ENCODE measurements at places on chromosomes 16 and 17.

GRCh38 chr16:1793578-1794220 lies at the start of gene IGFALS:
TSS of gene IGFALS (minus strand) at chr16:1793705. CDS start at chr16:1793652, 53 bp downstream.
- DNase-seq = no peak

DNA sequence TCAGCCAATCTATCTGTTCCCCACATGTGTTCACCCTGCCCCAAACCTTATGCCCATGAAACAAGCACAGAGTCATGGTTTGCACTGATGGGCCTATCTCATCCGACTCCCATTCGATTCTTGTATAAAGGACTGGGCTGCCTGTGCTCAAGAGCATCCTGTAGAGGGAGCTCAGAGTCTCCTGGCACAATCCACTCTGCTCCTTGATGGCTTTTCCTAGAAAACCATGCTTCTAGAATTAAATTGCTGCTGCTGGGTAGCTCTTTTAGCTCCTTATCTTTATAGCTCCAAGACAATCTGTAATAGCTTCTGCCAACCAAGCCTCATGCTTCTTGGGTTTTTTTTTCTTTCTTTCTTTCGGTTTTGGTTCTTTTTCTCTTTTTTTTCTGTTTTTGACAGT lies 9.7 kb downstream of the ZNF19 start:
- no peak for DNase-seq

- peak; percentile 65 for DNase-seq
These were observed 11.7 kb downstream of the ZFHX3 start for GRCh38 chr16:73036074-73036826.

DNA sequence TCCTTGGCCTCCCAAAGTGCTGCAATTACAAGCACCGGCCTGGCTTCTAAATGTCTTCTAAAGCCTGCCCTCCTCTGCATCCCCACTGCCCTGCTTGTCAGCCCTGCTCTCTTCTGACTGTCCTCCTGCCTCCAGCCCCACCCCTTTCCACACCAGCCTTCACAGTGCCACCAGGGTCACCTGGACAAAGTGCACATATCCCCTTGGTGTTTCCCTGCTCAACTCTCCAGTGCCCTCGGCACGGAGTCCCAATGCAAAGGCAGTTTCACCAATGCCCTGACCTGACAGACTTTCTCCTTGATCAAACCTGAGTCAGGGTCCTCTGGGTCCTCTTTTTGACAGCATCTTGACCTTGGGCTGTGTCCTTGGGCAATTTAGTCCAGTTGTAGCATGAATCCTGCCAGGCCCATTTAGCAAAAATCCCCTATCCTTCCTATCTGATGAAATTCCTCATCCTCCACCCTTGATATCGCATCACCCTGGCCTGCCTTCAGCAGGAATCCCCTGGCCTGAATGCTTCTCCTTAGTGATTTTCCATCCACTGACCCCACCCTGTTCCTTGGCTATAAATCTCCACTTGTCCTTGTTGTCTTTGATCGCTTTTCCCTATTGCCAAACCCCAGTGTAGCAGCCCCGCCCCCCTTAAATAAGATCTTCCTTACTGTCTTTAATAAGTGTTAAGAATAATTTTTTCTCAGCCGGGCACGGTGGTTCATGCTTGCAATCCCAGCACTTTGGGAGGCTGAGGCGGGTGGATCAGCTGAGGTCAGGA lies 42.7 kb upstream of the ETV4 start:
- DNase-seq = no peak

DNA sequence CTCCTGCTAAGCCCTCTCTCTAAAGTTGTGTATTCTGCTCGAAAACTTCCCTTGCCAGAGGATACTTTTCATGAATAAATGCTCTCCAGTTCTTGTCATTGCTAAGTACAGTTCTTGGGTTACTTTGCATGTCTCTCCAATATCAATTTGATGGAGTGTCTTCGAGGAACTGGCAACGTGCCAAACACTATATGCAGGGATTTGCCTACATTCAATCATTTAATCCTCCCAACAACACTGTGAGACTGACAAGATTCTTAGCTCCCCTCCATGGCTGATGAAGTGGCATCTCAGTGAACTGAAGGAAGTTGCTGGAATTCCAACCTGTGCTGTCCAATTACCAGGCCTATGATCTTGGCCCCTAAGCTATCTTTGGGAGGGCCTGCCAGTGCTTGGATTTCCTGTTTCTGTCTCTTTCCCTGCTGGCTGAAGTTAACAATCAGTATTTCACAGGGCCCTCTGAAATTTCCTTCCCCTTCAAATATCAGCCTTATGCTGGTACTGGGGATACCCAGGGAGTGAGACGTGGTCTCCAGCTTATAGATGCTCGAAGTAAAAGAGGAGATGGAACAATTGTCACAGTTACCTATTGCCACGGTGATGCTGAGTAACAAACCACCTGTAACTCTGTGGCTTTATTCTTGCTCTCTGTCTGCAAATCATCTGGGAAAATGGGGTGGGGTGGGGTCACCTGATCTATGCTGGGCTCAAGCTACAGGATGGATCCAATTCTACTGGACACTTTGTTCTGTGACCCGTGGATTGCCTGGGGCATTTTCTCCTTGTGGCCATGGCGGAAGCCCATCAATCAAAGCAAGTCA lies 19.4 kb upstream of the CRISPLD2 start:
- no peak for DNase-seq

DNA sequence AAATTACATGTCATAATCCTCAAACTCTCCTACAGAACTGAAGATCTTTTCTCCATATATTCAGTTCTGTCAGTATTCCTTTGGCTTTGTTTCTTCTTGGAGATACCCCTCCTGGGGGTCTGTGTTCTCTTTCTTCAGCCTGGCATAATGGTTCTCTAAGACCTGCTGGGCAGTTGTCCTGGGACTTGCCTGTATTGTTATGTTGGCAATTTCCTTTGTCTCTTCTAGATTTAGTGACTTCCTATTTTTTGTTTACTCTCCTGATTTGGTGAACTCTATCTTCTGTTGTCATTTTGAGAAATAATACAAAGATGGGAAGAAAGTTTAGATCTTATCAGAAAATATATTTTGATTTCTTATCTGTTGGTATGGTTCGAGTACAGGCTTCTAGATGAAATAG lies 127.8 kb downstream of the GOSR1 start:
- DNase-seq = peak; percentile 0

DNA sequence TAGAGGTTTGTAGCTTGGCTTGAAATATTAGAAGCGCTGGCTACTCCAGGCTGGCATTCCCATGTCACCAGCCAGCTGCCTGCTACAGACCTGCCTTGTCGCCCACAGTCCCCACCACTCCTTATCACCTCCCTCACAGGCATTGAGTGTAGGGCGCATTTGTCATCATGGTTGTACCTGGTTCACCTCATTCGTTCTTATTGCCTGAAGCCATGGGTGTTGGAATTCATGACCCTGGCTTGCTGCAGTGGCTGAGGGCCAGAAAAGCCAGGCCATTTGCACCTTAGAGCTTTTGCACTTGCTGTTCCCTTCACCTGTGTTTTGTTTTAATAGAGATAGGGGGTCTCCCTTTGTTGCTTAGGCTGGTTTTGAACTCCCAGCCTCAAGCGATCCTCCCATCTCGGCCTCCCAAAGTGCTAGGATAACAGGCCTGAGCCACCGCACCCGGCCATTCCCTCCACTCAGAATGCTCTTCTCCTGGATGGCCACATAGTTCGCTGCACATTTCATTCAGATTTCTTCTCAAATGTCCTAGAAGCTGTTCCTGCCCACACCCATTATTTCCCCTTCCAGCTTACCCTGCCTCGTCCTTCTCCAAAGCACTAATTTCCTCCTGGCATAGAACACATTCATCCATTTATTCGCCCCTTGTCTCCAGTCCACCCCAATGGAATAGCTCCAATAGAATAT lies 97.6 kb downstream of the C16orf78 start:
- no peak for DNase-seq

DNA sequence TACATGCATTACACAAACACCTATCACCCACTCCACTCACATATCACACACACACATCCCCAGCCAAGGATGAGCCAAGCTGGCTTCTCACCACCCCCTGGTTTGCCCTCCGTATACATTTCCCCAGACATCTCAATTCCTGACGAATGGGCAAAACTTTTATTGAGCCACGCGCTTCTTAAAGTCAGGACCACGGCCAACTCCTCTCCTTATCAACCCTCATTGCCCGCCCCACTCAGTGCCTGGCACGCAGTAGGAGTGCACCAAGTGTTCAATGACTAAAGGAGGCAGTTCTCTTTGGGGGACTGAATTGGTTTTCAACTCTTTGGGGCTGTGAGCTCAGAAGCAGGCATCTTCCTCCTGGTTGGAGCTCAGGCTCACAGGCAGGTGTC lies 22.5 kb upstream of the C16orf78 start:
- no peak for DNase-seq

- no peak for DNase-seq
These were observed 158.2 kb upstream of the MAF start for GRCh38 chr16:79758615-79759346.

- DNase-seq = no peak
These were observed 6.6 kb upstream of the SALL1 start for GRCh38 chr16:51157698-51158097.

GRCh38 chr16:78292844-78293380 lies 193.5 kb downstream of the WWOX start:
- no peak for DNase-seq

GRCh38 chr16:29897333-29897732 lies 2.0 kb downstream of the SEZ6L2 start:
- DNase-seq = no peak

- peak; percentile 30 for DNase-seq
These were observed 1.3 kb upstream of the TMEM92 start for GRCh38 chr17:50272711-50273653.

- no peak for DNase-seq
These were observed 82.1 kb upstream of the CLEC18B start for GRCh38 chr16:74503412-74503811.

DNA sequence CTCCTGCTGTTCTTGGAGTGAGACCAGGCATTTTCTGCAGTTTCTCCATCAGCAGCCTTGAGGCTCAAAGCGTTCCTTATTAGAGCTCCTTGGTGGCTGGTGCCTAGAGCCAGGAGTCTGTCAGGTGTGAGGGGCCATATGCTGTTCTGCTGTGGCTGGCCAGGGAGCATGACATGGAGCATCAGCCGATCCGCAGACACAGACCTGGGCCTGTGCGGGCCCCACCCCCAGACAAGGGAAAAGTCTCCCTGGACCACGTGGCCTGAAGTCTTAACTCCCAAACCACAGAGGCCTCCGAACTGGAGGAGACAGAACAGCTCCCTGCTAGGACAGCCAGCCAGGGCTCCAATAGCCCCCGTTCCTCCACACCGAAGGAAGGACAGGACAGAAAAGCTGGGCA lies 162.7 kb upstream of the CIBAR2 start:
- DNase-seq = no peak

GRCh38 chr17:42853004-42853403 lies 2.0 kb downstream of the AOC3 start:
- DNase-seq = peak; percentile 38

GRCh38 chr16:11417487-11417886 lies 72.2 kb downstream of the RMI2 start:
- DNase-seq = no peak

- no peak for DNase-seq
These were observed 17.3 kb upstream of the KCNJ12 start for GRCh38 chr17:21358682-21359482.

- peak; percentile 84 for DNase-seq
These were observed 15.4 kb downstream of the CUEDC1 start for GRCh38 chr17:57939797-57940196.

GRCh38 chr17:18191967-18192366 lies 8.3 kb downstream of the ALKBH5 start:
- no peak for DNase-seq

DNA sequence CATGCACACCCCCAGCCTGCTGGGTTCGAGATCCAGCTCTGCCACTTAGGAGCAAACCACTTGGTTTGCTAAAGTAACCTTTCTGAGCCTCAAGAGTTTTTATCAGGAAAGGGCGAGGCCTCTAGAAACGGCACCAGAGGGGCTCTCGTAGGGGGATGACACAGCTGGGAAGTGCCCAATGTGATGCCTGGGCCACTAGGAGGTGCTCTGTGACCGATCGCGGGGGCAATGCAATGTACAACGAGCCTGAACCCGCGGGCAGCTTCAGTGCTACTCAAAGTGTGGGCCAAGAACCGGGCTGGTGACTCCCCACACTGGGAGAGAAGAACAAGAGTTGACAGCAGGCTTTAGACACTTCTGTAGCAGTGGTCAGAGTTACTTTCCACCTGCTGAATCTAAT lies 9.4 kb downstream of the C16orf89 start:
- DNase-seq = peak; percentile 49

DNA sequence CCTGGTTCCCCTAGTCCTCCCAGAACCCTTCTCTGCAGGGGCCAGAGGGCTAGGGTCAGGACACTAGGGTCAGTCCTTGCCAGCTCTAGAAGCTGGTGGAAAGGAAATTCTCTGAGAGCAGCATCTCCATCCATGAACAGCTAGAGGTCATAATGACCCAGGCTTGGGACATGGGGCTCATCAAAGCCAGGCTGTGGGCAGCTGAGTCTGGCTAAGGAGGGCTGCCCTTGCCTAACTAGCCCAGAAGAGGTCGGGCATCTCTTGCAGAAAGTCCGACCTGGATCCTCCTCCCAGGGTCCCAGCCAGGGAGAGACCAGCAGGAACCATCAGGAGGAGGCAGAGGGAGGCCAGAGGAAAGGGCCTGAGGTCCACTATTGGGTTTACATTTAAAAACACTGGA lies 4.3 kb downstream of the MPO start:
- DNase-seq = no peak

GRCh38 chr16:10120953-10121352 lies 61.3 kb downstream of the GRIN2A start:
- DNase-seq = no peak

GRCh38 chr16:50065241-50065623 lies 538 bp upstream of the HEATR3 start:
- no peak for DNase-seq

DNA sequence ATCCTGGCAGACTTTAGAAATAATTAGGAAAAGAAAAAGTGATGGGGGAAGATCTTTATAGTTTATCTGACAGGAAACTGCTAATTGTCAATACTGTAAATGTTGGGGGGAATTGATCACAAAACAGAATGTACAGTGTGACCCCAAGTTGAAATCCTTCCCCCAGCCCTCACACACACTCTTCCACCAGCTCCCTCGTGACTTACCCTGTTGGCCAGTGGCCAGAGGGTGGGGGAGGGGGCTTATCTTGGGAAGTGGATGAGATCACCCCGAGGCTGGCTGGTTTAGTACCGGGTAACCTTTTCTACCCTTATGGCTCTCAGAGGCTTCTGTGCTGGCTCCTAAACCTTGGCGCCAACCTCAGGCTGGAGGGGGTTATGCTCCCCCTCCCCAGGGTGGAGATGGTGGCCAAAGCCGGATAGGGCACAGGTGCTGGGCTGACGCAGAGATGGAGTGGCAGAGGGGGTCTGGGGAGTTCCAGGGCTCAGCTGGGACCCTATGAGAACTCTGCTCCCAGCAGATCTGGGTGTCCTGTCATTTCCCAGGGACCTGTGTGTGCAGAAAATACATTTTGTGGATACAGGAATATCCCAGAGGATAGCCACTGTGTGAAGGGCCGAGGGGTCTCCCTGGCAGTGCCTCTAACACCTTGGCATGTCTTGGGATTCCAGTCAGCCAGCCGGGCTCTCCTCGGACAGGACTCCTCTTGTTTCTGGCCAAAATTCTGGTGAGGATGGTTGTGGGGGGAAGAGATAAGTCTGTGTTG lies 18.6 kb downstream of the CDH16 start:
- DNase-seq = peak; percentile 39

Measured in inflammatory macrophage treated with lipopolysaccharide for 4 hours (primary cell).